ENCODE measurements at places on chromosomes 12 and 14.

- DNase-seq = no peak
Observed at GRCh38 chr12:96749999-96750398, 157.1 kb upstream of the NEDD1 start.

DNA sequence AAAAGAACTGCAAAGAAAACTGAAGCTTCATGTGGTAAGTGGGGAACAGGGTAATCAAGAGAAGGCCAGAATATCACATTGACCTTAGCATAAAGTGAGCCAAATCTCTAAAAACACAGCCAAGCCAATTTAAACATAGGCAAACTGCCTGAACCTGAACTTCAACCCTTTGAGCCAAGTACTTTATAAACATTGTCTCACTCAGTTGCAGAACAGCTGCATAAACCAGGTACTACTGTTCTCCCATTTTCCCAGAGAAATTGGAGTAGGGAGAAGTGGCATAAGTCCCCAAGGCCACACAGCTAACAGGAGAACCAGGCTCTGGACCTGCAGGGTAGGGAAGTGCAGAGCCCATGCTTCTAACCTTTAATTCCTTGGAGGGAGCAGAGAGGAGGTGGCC, 30.4 kb upstream of the FKBP4 start:
- no peak for DNase-seq

GRCh38 chr14:57329833-57330232, 60.6 kb upstream of the NAA30 start:
- no peak for DNase-seq

DNA sequence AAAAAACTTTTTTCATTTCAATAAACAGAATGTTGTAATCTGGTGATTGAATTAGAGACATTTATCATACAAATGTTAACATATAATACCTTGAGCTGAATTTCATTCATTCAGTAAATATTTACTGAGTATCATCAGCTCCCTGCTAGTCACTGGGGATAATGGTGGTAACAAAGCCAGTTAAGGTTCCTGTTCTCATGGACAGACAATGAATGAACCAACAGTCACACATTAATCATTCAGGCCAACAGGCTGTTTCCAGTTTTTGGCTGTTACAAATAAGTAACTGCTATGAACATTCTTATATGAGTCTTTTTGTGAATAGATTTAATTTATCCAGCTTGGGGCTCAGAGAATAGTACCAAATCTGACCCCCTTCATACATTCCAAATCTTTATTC, 13.5 kb downstream of the EXD2 start:
- DNase-seq = no peak

DNA sequence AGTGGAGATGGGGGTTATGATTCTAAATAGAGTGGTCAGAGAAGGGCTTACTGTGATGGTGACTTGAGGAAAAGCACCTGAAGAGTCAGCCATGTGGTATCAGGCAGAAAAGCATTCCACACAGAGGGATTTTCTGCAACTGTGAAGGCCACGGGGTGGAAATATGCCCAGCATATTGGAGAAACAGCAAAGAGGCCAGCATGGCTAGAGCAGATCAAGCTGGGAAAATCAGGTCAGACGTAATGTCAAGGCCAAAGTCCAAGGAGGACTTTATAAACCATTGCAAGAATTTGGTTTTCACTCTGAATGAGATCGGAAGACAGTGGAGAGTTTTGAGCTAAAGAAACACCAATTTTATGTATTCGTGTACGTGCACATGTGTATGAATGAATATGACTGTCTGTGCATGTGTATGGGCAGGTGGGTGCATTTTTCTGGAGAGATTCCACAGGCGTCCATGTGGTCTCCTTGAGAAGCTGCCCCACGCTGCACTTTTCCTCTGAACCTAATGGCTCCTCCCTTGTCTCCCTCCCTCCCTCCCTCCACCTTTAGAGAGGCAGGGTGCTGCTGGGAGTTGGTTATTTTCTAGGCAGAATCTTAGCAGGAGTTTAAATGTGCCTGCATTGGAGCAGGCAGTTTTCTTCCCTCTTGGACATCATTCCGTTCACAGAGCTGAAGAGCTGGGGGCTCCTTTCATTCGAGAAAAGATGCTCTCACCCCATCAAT, 97.4 kb upstream of the PPP4R3A start:
- no peak for DNase-seq

DNA sequence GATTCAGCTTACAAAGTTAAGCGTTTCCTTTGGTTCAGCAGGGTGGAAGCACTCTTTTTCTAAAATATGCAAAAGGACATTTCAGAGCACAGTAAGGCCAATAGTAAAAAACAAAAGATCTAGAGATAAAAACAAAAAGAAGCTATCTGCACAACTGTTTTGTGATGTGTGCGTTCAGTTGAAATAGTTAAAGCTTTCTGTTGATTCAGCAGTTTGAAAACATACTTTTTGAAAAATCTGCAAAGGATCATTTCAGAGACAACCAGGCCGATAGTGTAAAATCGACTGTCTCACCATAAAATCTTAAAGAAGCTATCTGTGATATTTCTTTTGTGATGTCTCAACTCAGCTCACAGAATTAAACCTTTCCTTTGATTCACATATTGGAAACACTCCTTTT, 300.0 kb upstream of the ALG10B start:
- no peak for DNase-seq

DNA sequence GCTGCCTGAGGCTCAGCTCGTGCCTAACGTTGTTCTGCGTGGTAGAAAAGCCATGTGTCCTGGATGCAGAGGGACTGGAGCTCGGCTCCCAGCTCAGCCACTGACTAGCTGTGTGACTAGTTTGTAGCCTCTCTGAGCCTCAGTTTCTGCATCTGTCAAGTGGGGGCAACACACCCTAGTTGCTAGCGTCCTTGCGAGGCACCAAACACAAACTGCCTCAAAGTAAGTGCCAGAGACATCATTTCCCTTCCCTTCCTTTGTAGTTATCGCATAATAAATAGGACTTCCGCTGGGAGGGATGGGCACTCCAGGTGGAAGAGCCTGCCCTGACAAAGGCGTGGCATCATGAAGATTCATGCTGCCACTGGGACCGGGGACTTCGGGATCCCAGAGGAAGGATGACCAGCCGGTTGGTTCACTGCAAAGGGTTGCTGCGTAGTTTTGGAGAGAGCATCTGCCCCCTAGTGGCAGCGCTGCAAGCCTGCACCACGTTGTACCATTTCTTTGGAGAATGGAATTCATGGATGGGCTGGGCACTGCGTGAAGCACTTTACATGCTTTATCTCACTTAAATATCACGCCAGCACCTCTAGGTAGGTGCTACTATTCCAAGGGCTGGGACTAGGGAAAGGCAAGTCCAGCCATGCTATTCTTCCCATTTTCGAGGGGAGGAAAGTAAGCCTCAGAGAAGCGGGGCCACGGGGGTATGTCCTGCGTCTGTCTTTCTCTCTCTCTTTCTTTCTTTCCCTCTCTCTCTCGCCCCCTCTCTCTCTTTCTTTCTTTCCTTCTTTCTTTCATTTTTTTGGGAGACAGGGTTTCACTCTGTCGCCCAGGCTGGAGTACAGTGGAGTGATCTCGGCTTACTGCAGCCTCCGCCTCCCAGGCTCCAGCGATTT, 4.6 kb downstream of the CCDC197 start:
- peak; percentile 73 for DNase-seq

GRCh38 chr12:53205747-53206419, 1.2 kb downstream of the ITGB7 start:
- no peak for DNase-seq

DNA sequence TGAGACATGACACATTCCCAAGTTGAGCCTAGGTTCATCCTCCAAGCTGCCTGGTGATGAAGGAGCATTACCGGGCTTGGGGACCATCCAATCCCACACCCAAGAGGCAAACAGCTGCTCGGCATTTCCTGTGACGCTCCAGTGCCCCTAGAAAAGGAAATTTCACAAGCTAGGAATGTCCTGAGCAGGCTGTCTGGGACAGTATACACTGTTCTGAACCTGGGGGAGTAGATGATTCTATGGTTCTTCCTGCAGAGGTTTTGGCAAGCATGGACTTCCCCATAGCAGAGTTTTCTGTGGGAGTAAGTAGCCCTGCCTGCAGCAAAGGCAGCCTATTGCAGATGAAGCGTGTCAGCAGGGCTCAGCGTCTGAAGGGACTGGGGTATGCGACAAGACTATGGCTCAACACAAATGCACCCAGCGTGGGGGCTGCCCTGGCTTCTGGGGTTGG, 47.4 kb upstream of the SRSF5 start:
- DNase-seq = peak; percentile 85

All from kidney (tissue), 22 donors.